GM04503 (cell line): ENCODE measurements at places on chromosomes 11 and 22.

DNA sequence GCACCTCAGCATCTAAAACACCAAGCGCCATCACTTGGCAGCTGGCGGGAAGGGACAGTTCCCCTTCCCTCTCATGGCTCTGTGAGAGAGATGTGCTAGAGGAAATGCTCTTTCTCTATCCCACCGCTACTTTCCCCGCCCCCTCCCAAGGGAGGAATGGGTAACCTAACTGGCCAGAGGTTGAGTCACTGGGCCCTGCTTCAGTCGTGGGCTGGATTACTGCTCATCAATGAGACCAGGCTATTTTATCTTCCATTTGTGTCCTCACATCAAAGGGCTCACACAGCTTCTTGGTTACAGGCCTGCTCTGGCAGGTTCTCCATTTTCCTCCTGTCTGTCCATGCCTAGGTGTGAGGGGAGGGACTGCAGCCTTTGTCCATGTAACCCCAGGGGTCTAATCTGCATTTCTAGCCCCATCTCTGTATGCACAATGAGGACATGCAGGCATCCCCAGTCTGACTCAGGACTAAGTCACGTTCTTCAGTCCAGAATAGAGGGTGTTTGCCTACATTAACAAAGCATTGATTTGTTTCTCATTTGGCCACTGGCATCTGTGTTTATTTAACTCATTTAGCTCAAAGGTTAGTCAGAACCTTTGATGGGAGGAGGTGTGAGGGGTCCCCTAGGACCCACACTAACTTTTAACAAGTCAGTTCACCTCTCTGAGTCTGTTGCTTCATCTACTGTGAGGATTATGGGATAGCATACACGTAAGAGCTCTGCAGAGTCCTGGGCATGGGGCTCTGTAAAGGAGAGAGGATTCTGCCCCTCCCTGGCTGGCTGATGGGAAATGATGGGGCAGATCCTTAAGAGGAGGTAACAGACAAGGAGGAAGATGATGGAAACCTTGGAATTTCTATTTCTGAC lies 99.1 kb downstream of the XRRA1 start:
- peak; percentile 37 for DNase-seq

- no peak for DNase-seq
Observed at GRCh38 chr11:8258289-8258688, 5.4 kb downstream of the LMO1 start.

DNA sequence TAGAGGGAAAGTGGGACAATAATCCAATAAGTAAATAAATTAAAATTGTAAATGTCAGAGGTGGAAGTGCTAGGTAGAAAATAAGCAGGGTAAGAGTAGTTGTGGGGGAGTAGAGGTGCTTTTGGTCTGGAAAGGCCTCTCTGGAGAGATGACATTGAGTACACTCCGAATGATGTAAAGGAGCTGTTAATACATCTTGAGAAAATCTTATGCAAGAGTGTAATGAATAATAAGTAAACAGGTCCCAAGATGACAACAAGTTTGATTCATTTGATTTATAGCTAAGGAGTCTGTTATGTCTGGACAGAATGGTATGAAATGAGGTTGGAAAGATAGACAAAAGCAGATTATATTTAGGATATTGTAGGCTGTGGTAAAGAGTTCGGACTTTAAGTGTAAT lies 87.5 kb downstream of the TMEM135 start:
- no peak for DNase-seq

GRCh38 chr11:33063326-33063881 lies 24.0 kb downstream of the TCP11L1 start:
- DNase-seq, result no peak

DNA sequence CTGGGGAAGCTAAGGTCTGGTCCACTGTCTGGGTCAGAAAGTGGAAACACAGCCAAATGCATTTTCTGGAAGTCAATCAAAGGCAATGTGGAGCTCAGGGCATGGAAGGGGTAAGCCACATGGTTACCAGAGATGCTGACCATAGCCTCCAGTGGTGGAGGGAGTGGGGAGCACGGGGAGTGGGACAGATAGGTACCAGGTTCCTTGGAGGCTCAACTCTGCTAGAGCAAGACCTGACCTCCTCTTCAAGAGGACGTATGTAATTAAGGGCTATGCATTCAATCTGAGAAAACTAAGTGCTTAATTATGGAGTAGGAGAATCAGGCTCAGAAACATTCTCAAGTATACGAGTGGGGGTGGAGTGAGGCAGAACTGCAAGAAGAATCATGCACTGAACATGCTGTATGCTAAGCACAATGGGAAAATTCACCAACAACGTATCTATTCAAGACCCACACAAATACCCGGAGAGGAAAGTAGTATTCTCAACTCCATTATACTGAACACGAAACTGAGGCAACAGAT lies 65.2 kb upstream of the PHOX2A start:
- DNase-seq, result no peak

GRCh38 chr11:68312117-68312779 lies at the start of gene LRP5:
LRP5 (plus strand) TSS chr11:68312591; CDS start chr11:68312715, 124 bp downstream.
- DNase-seq, result no peak

DNA sequence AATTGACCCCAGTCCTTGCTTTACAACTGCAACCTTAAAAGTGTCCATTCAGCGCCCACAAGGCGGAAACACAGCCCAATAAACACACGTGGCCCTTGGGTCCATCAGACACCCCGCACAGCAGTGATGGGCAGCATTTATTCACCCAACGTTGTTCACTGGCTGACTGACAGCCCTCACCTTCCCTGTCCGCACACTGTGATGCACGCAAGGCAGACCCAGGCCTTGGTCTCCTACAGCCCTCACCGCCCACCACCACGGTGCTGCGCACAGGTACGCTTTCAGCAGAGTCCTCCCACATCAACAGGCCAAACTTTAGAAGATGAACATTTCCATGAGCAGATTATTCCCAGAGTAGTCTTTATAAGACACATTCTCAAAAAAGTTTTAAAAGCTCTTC lies 20.7 kb upstream of the PHLDA2 start:
- DNase-seq, result no peak

DNA sequence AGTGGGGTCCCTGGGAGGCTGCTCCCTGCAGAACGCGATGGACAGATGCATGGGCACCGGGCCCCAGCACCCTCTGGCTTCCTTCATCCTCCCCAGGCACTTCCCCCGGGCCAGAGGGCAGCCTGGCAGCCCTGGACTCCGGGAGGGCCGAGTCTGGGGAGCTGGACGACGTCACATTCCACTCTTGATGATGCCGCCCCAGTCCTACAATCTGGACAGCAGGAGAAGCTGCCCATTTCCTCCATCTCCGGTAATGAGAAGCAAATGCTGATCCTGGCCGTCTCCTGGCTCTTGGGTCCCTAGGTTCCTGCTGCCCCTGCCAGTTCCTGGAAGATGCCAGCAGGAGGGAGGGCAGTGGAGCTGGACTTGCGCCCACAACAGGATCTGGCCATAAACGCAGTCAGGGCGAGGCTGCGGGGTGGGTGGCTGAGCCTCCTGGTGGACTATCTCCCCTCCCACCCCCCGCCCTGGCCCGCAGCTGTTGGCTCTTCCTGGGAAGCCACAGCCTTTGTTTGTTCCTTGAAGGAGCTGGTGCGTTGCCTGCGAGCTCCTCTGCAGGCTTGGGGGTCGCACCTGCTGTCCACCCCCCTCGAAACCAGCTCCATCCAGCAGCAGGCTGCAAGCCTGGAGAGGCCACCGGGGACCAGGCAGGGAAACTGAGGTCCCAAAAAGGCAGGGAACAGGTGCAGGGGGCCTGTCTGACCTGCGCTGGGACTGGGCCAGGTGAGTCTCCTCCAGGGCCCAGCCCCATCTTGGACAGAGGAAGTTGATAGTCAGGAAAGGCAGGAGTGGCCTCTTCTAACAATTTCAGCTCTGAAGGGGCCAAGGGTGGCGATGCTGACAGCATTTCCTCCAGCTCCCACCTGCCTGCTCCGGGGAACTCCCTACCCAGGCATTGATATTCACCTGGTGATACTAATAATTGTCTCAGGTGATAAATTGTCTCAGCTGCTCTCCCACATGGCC lies 17.9 kb upstream of the MUC6 start:
- DNase-seq, result no peak

GRCh38 chr11:77287615-77288273 lies 13.7 kb downstream of the GDPD4 start:
- peak; percentile 67 for DNase-seq

GRCh38 chr11:35740061-35740799 lies 77.7 kb downstream of the TRIM44 start:
- DNase-seq, result no peak
